Stimulated activated CD4-positive, alpha-beta T cell treated with anti-CD3 and anti-CD28 coated beads, TNF-alpha, amount 100 ng/mL, for 1 hour (primary cell): ENCODE measurements at places on chromosomes 5 and 9.

DNA sequence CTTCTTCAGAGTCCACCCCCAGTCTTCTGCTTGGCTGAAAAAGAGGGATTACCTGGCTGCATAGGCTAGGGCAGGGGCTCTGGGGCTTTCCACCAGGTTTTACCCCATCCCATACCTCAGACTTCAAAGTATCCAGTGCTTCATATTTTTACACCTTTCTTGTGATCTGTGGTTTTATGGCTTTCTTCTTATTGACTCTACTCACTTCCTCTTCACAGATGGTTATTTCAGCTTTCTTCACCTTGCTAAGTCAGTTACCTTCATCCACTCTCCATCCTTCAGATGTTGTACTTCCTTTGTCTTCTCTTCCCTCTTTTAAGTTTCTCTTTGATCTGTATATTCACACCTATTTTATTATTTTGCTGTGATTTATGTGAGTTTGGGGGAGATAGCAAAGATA is 104.3 kb downstream of the GRIA1 start:
- DNase-seq, result no peak

GRCh38 chr5:68141494-68141893 is 74.1 kb upstream of the PIK3R1 start:
- no peak for DNase-seq

DNA sequence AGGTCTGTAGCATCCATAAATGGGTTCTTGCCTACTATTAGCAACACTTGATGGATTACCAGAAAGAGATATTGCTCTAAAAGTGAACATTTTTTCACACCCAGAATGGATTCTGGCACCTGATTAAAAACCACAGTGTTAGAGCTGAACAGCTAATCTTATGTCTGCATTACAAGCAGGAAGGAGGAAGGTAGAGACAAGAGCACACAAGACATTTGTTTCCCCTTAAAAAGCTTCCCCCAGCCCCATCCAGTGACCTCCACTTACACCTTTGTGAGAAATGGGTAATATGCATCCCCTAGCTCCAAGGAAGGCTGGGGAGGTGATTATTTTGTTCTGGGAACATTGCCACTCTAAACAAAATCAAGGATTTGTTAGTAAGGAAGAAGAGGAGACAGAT is 12.0 kb upstream of the TRIM36 start:
- no peak for DNase-seq

GRCh38 chr9:137618105-137619067 is at the start of gene EHMT1:
Gene EHMT1, plus strand, starts transcription at chr9:137619005. Its CDS starts 24 bp downstream, at chr9:137619029.
- DNase-seq, result peak; percentile 75

DNA sequence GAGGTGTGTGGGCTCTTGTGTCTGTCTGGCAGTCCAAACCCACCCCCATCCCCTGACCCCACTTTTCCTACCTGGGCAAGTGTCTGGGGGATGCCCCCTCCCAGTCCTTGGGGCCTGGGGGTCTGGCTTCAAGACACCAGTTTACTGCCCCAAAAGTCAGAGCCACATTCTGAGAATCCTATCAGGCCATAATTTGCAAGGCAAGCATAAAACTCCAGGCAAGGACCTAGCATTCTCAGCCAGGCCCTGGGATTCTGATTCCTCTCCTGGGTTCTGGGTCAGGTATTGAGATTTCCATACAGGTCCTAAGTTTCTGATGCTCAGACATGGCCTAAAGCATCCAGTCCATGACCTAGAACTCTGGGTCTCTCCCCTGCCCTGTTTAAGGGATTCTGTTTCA is 33.3 kb downstream of the CXXC5 start:
- no peak for DNase-seq

DNA sequence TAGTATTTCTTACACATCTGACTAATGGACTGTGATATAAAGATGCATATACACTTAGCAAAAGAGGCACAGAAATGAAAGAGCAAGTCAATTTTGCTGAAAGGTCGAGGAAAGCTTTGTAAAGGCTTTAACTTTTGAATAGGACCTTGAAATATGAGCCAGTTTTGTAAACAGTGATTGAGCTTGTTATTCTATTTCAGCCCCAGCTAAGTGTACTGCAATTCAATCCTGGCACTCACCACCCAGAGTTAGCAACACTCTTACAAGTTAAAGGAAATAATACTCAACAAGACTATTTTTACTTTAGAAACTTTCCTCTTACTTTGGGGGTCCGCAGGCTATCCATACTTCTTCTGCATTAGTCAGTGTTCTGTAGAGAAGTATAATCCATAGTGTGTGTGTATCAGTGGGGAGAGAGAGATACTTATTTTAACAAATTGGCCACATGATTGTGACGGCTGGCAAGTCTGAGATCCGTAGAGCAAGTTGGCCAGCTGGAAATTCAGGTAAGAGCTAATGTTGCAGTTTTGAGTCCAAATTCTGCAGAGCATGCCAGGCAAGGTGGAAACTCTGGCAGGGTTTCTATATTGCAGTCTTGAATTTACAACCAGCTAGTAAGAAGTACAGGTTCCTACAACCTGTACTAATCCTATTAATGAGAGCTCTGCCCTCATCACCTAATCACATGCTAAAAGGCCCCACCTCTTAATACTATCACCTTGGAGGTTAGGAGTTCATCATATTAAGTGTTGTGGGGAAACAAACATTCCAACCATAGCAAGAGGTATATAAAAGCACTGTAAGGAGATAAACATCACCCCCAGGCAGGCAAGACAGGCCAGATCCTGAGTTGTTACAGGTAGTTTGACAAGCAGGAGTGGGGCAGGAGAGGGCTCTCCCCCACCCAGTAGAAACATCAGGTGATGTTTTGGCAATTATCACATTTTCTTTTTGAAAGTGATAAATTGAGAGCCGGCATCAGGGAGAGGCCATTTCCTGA is 33.6 kb downstream of the IL7R start:
- DNase-seq, result no peak

- DNase-seq, result no peak
Measured at GRCh38 chr5:87777877-87778276, 365.1 kb upstream of the CCNH start.

DNA sequence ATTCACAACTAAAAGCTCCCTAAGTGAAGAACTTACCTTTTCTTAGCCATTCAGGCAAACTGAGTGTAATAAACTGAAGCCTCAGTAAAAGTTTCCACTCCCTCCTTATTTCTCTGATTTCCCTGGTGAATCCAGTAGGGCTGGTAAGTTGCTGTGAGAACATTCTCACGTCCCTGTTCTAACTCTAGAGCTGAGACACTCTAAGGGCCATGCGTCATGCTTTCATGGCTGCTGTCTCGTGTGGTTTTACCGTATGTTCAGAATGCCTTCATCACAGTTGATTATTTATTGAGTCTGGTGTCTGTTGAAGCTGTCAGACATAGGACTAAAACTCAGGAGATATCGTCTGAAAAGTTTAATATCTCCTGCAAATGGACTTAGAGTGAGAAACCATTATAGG is 1.3 kb downstream of the OR2S2 start:
- no peak for DNase-seq
